ENCODE measurements at places on chromosomes 7 and 10.

- no peak for DNase-seq
These were observed 19.1 kb downstream of the ZNRF2 start for GRCh38 chr7:30303312-30304039.

DNA sequence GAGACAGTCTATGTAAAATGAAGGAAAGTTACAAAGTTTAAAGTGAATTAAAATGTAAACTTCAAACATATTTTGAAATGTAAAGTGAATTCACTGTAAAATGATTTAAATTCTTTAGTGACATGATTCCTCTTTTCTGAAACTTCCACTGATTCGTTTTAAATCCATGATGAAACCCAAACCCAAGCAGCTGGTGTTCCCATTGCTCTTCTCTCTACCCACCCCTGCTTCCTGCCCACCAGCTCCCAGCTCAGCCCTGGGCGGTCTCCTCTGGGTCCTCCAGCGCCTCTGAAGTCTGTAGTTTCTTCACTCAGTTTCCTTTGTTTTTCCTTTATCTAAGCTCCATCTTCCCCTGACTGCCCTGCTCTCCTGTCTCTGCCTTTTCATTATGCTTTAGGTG lies 175.9 kb downstream of the SNX10 start:
- DNase-seq, result no peak

DNA sequence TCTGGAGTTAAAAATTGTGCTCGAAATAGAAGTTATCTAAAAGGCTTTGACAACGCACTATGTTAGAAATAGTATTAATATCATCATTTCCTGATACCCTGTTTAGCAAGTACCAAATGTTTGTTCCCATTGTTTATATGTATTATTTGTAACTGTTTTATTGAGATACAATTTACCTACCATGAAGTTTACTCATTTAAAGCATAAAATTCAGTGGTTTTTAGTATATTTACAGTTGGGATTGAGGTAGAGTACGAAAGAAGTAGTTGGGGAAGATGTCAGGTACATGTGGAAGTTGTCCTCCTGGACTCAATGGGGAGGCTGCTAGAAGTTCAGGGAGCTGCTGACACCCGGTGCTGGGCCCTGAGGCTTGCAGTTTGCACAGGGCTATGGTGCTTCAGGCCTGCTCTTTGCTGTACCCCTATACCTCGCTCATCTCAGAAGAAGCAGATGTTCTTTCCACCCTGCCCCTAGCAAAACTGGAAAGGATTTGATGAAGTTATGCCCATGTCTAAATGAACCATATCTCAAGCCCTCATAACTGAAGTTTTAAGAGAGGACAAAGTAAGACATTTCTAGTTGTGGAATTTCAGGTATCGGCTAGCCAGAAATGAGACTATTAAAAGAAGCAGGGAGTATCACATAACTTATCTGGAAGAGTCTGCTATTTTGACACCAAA lies 25.2 kb upstream of the WNT16 start:
- DNase-seq, result no peak

DNA sequence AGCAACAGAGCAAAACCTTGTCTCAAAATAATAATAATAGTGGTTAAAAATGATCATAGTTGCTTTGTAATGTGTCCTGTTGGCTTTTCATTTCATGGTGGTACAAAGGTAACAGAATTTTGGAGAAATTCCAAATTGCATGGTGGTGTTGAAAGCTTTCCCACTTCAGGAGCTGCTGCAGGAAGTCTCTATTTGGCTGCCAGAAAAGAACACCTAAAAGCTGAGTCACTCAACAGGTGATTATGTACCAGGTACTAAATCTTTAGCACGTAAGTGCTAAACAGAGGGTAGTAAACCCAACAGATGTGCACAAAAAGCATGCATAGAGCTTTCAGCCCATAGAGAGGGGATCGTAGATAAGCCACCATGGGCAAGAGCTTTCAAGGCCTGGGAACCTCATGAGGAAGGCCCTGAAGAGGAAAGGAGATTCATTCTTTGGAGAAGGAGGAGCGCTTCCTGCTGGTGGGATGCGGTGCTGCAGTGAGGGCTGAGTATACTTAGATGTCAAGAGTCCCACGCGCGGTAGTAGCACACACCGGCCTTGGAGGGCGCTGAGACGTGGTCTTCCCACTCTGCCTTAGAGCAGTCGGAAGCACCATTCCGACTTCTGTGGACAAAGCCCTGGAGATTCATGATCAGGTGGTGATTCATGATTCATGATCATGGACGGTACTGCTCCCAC lies 118.7 kb downstream of the RALA start:
- no peak for DNase-seq

GRCh38 chr10:52897162-52897561 lies 124.6 kb upstream of the MBL2 start:
- no peak for DNase-seq

GRCh38 chr10:110016039-110016438 lies 8.3 kb downstream of the ADD3 start:
- no peak for DNase-seq

DNA sequence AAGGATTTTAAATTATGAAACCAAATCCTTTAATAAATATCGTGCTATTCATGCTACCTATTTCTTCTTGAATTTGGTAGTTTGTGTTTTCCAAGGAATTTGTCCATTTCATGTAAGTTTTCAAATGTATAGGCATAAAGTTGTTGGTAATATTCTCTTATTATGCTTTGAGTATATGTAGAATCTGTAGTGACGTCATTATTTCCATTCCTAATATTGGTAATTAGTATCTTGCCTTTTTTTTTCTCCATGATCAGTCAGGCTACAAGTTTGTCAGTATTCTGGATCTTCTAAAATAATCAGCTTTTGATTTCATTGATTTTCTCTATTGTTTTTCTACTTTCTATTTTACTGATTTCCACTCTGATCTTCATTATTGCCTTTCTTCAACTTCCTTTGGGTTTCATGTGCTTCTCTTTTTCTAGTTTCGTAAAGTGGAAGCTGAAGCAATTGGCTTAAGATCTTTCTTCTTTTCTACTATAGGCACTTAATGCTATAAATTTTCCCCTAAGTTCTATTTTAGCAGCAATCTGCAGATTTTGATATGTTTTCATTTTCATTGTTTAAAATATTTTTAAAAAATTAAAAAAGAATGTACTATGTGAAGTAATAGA lies 156.5 kb upstream of the HDAC9 start:
- no peak for DNase-seq

DNA sequence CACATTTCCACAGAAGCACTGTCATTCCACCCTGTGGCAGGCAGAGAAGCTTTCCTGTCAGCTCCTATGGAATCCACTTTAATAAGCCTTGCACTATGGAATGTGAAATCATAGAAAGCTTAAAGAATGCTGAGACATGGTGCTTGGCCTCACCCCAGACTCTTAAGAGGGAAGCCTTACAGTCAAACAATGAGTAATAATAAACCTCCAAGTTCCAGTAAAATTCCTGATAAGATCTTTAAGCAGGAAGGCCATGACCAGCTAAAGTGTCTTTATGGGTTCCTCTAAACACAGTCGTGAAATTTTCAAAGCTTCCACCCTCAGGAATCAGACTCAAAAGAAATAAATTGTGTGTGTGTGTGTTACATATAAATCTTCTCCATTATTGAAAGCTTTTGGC lies 11.9 kb upstream of the TEX36 start:
- no peak for DNase-seq

Data from amygdala (tissue), 56 donors.